Esophagus squamous epithelium (tissue), 5 donors: ENCODE measurements at places on chromosomes 5 and 9.

GRCh38 chr9:107739601-107740082 lies 250.1 kb upstream of the KLF4 start:
- DNase-seq = no peak

DNA sequence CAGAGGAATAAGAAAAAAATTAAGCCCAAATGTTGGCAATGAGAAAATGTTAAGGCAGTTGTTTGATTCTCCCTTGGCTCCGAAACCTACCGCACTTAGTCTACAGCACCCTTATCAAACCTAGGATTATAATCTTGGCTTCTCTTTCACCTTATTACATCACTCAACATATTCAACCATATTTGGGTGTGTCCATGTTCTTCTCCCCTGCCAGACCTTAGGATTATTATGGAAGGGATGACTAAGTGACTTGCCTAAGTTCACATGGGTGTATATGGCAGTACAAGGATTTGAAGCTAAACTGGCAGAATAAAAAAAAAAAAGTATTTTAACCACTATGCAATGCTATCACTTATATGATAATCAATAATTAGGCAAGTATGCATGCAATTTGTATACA lies 76.4 kb downstream of the PLK2 start:
- DNase-seq = no peak

GRCh38 chr5:175823731-175824525 lies 47.5 kb upstream of the CPLX2 start:
- no peak for DNase-seq

DNA sequence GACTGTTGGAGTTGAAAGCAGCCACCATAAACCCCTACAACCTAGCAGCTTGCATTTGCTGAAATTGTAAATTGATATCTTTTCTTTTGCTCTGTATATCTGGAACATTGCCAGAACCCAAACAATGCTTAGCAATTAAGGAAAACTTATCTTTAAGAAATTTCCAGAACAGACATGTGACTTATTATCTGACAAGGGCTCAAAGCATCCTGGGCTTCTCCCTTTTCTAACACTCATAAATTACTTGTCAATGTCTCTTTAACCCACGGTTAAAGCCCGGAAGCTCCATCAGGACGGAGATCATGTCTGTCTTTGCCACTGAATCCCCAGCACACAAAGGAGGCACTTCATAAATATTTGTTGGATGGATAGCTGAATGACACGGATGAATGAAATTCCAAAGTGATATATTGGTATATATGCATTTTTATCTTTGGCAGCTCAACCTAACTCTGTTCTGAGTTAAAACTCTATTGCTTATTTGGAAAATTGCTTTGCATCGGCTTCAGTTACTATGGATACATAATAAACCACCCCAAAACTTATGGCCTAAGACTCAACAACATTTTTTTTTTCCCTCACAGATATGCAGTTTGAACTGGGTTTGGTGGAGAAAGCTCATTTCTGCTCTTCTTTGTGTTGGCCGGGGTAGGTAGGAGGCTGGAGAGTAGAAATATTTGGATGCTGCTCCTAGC lies 103.1 kb upstream of the CLINT1 start:
- no peak for DNase-seq

GRCh38 chr5:55913466-55914413 lies 62.6 kb downstream of the IL31RA start:
- DNase-seq = no peak

DNA sequence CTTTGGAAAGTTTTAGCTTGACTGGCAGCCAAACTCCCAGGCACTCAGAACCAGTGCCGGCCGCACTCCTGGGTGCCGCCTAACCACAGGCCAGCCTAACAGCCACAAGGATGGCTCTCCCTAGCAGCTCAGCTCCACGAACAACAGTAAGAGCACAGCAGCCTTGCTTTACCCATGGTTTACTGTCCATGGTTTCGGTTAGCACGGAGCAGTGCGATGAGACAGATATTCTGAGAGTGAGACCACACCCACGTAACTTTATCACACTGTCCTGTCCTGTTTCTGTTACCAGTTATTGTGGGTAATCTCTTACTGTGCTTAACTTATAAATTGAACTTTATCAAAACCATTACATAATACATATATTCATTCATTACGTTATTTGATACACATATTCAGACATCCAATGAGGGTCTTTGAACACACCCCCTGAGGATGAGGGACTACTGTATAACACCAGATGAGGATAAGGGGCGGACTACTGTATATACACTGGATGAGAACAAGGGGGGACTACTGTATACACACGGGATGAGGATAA lies 12.4 kb downstream of the CLPTM1L start:
- DNase-seq = no peak

GRCh38 chr5:157273131-157273556 lies 7.2 kb downstream of the CYFIP2 start:
- DNase-seq = no peak

GRCh38 chr5:133321833-133322420 lies 270.1 kb downstream of the HSPA4 start:
- no peak for DNase-seq

GRCh38 chr9:87464110-87464991 lies 33.3 kb upstream of the DAPK1 start:
- no peak for DNase-seq

DNA sequence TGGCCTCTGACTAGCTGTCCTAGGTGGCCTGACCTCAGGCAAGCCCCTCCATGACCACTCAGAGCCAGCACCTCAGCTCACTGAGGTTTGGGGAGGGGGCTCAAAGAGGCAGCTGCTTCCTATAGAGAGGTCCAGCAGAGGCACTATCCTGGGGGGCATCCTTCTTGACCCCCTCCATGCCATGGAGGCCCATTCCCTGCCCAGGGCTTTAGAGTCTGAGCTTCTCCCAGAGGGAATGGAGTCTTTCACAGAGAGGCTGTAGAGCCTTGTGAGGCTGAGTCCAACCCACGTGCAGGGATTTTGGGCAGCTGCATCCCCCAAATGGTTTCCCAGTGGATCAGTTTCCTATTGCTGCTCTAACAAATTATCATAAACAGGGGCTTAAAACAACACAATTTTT lies 16.9 kb downstream of the IRF1 start:
- DNase-seq = no peak

DNA sequence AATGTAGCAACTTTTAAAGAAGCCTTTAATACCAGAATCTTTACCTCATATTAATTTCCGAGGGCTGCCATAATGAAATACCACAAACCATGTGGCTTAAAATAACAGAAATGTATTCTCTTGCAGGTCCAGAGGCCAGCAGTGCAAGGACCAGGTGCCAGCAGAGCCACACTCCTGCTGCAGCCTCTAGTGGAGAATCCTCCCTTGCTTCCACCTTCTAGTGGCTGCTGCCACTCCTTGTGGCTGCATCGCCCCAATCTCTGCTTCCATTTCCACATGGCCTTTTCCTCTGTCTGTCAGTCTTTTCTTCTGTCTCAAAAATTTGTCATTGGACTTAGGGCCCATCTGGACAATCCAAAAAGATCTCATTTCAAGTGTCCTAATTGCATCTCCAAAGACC lies 401.5 kb downstream of the EFNA5 start:
- no peak for DNase-seq

DNA sequence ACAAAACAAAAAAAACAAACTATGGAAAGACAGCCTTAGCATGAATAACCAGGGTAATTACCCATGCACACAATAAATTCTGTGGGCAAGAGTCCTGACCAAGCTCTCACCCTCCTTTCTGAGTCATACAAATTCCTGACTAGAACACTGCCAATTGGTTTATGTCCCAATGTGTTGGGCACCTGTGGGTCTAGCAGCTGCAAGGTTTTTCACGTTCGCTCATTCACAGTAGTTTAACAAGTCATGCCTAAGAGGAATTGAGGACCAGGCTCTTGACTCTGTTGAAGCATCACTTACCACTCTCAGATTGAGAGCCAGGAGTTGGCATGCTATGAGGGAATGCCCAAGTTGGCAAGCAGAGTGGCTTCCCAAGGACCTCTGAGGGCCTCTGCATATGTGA lies 205.5 kb upstream of the SLC24A2 start:
- DNase-seq = no peak
